ENCODE measurements at places on chromosomes 2 and 18. TPM values are rescaled to one million over a fixed set of nuclear protein-coding genes. Genes with fewer than 3 reads are reported as not detected.

GRCh38 chr18:25834061-25834460 lies 256.4 kb downstream of the SS18 start:
- DNase-seq, result no peak

GRCh38 chr2:170530284-170530745 lies 184.8 kb upstream of the SP5 start:
- DNase-seq, result no peak

GRCh38 chr2:135490376-135490775 lies 40.6 kb downstream of the ZRANB3 start:
- no peak for DNase-seq

- no peak for DNase-seq
Observed at GRCh38 chr2:231357048-231357447, 38.5 kb upstream of the B3GNT7 start.

DNA sequence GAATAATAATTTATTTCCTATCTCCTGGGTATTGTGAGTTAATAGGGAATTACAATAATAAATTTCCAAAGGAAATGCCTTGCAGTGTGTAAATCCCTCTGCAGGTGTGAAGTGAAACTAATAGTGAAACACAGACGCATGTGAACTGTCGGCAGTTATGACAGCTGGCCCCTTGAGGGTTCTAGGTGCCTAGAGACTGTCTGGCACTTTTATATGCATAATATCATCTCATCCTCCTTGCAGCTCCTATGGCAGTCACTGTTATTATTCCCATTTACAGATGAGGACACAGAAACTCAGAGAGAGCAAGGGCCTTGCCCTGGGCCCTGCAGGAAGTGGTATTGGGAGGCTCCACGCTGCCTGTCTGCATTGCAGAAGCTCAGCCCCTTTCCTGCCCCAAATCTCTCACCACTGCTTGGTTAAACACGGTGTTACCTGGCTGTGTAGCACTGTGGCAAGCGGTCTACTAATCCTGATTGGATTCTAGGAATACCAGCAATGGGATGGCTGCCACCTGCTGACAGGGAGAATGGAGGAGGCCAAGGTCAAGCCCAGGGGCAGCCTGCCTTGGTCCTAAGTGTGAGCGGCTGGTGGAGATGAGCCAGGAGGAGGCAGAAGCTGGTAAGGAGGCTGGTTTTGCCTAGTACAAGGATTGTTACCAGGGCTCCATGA lies 32.8 kb upstream of the ACKR3 start:
- no peak for DNase-seq

DNA sequence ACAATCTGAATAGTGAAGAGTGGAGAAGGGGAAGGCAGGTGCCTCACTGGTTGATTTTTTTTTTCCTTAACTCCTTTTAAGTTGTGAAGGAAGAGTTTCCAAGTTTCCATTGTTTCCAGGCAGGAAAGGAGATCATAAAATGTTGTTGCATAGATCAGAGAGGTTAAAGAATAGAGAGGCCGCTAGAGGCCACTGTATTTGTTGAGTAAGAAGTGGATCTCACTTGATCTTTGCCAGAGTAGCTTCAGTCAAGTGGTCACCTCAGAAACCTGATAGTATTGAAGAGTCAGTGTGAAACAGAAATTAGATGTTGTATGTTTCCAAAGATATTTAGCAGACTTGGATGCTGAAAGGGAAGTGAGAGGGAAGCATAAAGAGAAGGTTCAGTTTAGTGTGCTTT lies 17.6 kb downstream of the CTNNA2 start:
- DNase-seq, result no peak

- DNase-seq, result no peak
Observed at GRCh38 chr2:148614014-148614321, 30.6 kb upstream of the EPC2 start.

DNA sequence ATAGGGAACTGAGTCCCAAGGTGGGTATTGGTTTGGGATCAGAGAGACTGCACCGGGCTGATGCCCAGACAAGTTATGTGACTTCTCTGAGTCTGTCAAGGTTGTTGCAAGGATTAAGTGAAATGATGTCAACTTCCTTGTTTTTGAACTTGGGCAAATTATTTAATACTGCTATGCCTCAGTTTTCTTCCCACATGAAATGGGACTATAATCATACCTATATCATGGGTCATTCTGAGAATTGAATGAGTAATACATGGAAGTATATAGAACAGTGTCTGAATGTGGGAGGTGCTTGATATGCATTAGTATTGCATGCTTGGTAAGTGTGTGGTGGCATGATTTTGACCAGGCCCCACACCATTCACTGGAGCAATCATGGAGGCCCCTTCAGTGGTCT lies 99.0 kb downstream of the PRKCE start:
- no peak for DNase-seq

DNA sequence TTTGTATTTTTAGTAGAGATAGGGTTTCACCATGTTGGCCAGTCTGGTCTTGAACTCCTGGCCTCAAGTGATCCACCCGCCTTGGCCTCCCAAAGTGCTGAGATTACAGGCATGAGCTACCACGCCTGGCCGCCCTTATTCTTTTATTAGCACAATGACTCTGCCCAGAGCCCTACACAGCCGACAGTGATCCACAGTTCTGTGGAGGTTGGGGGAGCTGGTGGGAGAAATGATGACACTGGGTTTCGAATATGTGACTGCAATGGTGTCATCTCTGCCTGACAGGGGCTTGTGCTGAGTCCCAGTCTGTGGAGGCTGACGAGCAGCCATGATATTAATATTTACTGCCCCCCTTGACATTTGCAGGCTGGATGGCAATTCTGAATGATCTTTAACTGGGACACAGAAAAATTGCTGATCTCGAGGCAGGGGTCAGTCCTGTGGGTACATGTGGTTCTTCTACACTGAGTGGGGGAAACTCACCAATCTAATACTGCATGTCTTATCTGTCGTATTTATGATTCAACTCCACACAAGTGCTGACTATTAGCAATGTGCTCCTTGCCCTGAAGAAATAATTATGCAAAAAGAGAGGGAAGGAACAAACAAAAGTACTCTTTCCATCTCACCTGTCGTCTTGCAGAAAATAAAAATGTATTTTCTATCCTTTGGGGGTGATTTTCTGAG lies 6.3 kb upstream of the CTAGE1 start:
- DNase-seq, result no peak

DNA sequence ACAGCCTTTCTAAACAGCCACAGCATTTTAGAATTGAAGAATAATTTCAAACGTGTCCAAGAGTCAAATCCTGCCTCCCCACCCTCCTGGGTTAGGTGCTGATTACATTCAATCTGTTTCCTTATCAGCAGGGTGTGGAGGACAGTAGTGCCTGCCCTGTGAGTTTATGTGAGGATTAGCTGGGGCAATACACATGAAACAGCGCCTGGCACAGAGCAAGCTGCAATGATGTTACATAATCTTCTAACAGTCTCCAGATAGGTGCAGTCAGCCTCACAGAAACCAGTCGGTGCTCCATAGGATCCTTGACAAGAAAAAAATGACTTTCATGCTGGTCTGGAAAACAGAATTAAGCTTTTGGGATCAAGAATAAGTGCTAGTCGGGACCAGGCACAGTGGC lies 91.7 kb upstream of the ITGA6 start:
- no peak for DNase-seq

DNA sequence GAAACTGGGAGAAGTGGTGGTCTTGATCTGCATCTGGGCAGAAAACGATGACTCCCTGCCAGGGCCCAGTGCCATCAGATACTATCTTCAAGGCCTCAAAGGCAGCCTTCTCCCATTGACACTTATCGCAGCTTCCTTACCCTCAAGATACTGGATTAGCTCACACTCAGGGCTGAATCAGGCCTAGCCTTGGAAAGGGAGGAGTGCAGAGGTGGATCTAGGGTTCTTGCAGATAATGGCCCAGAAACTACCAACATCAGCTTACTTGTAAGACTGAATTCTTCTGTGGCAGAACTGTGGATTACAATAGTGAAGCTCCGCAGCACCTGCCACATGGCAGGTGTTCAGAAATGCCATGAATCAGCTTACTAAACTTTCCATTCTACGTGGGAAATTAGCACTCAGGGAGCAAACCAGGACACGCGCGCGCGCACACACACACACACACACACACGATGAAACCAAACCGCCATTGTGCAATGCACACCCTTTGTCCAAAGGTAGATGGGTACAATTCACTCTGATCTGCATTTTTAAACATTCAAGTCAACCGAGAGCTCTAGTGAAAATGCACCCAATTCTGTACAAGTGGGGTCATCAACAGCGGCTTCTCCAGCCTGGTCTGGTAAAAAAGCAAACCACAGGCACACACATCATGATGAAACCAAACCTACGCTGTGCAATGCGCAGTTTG lies 26.3 kb upstream of the TMEM182 start:
- DNase-seq, result no peak

GRCh38 chr2:54599914-54600313 lies 123.5 kb upstream of the EML6 start:
- no peak for DNase-seq

DNA sequence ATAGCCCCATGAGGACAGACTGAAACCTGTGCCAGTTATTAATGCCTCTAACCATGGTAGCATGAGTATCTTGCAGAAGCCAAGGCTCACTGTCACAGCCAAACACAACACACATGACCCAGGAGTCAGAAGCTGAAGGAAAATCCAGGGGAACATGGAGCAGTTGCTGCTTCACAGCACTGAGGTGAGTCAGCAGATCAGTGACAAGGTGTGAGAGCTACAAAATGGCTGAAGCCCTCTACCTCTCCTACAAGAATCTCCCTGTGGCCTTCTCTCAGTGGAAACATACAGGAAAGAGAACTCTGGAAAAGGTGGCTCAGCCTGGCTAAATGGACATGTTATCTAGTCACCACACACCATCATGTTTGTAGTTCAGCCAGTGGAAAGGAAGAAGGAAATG lies 93.5 kb downstream of the NAB1 start:
- no peak for DNase-seq

GRCh38 chr2:159882130-159882745 lies 84.2 kb upstream of the CD302 start:
- DNase-seq, result no peak

DNA sequence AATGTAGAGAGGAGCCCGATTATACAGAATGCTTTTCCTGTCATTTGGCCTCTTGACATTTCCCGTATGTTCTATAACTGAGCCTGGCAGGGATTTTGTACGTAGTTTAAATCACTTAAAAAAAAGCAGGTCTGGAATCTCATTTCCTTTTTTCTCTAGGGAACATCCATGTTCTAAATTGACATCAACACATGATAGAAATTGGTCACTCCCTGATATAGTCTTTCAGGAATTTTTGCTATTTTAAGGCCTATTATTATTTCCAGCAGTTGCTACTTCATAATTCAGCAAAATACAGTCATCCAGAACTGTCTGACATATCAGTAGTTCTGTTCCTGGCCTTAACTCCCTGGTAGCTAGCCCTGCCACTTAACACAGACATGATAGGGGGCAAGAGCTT lies 565.7 kb upstream of the ZEB2 start:
- no peak for DNase-seq

DNA sequence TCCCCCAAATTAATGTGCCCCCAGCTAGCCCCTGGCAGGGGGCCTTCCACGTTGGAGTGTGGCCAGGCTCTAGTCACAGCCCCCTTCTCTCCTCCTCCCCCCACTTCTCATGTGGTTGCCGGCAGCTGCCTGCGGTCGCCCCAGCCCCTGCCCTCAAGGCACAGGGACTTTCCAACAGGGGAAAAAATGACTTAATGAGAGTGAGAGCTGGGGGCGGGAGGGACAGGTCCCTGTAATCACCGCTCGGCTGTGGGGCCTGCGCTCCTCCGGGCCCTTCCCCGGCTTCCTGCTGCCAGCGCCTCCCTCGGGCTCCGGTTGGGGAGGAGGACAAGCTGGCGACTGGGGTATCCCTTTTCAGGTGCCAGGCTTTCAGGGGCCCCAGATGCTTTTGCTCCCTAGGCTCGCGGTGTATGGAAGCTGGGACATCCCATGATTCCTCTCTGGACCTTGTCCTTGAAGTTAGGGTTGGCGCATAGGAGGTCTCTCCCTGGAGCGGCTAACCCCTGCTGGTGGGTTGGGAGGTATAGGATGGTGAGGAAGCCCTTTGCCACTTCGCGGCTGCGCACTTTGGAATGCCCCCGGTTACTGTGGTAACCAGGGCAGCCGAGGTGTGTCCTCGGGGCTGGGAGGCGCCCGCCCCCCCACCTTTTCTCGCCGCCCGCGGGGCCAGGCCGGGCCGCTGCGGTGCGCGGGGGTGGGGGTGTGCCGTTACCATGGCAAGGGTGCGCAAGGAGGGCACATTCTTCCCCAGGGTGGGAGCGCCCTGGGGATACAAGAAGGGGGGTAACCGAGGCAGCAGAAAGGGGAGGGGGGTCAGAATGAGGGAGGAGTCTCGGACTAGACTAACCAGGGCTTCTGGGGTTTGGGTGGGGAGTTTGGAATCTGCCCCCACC lies 16.1 kb downstream of the WNT10A start:
- no peak for DNase-seq

- no peak for DNase-seq
Observed at GRCh38 chr2:107801498-107801897, 25.2 kb upstream of the RGPD4 start.

DNA sequence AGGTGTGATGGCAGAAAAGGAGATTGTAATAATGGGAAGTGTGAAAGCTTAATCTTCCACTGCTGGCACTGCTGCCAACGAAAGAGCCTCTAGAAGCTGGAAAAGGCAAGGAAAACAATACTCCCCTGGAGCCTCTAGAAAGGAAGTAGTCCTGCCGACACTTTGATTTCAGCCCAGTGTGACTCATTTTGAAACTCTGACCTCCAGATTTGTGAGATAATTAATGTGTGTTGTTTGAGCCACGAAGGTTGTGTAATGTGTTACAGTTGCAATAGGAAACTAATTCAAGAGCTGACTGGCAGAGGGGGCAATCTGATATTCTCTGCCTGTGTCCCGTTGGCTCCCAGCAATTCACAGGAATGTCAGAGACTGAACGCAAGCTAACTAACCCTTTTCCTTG lies 219.2 kb upstream of the UBE2E3 start:
- DNase-seq, result no peak

- DNase-seq, result no peak
Observed at GRCh38 chr2:232406556-232407310, at the start of gene ALPG. Gene ALPG (plus strand): TSS chr2:232406844. CDS start chr2:232406895, 51 bp downstream.

Gene SERPINB10
- not detected for total RNA-seq

Gene SALL3
- total RNA-seq, result 9.0 TPM

Gene ASAP2
- 51.8 TPM for total RNA-seq

Gene PAX8
- 0.49 TPM for total RNA-seq

Gene SLC4A3
- total RNA-seq, result 10.0 TPM

Gene TRAPPC8
- total RNA-seq, result 27.7 TPM

Gene RND3
- 49.7 TPM for total RNA-seq

Gene CABLES1
- total RNA-seq, result 2.3 TPM

Gene CHRND
- 5.8 TPM for total RNA-seq

Gene RNF125
- total RNA-seq, result 1.1 TPM

Gene IL1R2
- total RNA-seq, result not detected

Gene LGALSL
- 29.1 TPM for total RNA-seq

Gene ANKRD53
- 1.2 TPM for total RNA-seq

Gene ESPNL
- total RNA-seq, result 0.40 TPM

Measured in neural crest cell (in vitro differentiated cells).